ENCODE measurements at places on chromosomes 1 and 21.

GRCh38 chr1:4626560-4627319 lies 27.7 kb upstream of the AJAP1 start:
- no peak for DNase-seq

DNA sequence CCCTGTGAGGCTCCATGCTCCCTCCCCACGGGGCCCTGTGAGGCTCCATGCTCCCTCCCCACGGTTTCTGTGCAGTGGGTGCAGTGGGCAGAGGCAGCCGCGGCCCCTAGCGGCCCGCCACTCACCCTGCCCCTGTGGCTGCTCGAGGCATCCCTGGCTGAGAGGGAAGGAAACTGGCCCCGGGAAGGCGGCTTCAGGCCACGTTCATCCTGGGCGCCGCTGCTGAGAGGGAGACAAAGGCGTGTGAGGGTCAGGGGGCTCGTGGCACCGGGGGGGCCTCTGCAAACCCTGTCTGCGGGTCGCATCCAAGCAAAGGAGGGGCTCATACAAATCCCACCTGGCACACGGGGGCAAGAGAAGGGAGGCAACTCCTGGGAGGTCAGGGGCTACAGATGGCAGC lies 8.5 kb downstream of the CFAP410 start:
- DNase-seq = no peak

- peak; percentile 67 for DNase-seq
These were observed 7.7 kb downstream of the ARHGEF2 start for GRCh38 chr1:155970531-155971167.

DNA sequence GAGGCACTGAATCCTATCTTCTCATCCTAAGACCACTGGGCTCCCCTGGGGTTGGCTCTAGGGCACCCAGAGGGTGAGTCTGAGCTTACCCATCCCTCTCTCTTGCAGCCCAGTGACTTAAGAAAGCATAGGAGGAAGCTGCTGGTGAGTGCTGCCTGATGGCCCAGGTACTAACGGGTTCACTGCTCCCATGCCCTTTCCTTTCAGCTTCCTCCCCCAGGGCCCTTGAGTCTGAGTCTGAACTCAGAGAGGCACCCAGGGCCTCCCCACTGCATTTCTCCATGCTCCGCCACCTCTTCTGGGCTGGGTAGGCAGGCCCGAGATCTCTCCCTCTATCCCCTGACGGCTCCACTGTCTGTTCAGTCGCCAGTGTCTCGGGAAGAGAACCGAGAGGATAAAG lies 29.7 kb downstream of the PPFIA4 start:
- DNase-seq = no peak

DNA sequence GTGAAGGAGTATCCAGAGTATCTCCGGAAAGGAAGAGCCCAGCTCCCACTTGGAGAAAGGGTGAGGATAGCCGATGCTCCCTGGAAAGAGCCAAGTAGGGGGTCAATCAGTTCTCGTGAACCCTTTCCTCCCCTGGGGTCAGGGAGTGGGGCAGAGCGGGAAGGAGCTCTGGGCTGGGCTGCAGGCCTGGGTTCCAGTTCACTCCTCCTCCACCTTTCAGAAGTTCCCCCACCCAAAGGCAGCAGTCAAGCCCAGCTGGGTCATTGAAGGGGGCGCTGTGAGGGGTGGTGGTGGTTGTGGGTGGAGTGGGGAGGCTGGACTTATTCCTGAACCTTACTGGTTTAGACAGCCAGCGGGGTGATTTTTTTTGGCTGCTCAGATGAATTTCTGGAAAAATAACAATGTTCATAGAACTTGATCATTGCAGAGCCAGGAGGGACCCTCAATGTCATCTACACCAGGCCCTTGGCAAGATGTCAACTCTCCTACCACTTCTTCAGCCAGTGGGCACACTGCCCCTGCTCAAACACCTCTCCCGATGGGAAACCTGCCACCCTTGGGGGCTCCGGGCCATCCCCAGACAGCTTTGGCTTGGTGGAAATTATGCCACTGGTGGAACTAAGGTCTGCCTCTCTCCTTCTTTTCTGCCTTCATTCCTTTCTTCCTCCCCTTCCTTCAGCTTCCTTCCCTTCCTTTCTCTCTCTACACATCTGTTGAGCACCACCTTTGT lies 235.8 kb downstream of the TRABD2B start:
- no peak for DNase-seq

- no peak for DNase-seq
These were observed 29.9 kb downstream of the TP53BP2 start for GRCh38 chr1:223815865-223816264.

- no peak for DNase-seq
These were observed 1409.0 kb downstream of the PLA2G4A start for GRCh38 chr1:188237573-188238348.

- peak; percentile 83 for DNase-seq
These were observed 10.4 kb downstream of the DCAF8 start for GRCh38 chr1:160251687-160252526.

DNA sequence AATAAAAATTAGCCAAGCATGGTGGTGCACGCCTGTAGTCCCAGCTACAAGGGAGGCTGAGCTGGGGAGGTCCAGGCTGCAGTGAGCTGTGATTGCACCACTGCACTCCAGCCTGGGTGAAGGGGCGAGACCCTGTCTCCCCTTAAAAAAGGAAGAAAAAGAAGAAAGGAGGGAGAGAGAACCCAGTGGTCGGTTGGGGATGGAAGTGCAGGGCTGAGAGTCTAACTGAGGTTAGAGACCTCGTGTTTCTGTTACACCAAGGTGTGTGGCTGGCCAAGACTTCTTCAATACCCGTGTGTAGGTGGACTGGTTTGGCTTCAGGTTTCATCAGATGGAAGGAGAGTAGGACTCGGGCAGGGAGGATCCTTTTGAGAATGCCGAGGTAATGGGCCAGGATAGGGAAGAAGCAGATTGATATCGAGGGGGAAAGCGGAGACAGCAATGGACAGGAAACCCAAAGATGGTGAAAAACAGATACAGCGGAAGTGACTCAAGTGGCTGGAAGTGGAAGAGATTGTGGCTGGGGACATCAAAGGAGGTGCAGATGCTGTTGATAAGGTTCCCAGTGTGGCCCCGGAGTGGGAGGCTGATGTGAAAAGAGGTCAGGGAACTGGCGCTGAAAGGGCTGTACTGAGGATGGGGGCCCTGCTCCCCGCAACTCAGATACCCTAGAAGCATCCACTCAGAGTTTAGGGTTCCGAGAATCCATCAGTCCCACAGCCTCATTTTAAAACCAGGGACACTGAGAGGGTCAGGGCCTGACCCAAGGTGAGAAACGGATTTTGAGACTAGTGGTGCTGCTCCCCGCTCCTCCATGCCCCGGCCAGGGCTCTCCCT lies 681 bp upstream of the UBXN10 start:
- DNase-seq = no peak

- DNase-seq = no peak
These were observed 82.0 kb upstream of the GCLM start for GRCh38 chr1:93991271-93991670.

DNA sequence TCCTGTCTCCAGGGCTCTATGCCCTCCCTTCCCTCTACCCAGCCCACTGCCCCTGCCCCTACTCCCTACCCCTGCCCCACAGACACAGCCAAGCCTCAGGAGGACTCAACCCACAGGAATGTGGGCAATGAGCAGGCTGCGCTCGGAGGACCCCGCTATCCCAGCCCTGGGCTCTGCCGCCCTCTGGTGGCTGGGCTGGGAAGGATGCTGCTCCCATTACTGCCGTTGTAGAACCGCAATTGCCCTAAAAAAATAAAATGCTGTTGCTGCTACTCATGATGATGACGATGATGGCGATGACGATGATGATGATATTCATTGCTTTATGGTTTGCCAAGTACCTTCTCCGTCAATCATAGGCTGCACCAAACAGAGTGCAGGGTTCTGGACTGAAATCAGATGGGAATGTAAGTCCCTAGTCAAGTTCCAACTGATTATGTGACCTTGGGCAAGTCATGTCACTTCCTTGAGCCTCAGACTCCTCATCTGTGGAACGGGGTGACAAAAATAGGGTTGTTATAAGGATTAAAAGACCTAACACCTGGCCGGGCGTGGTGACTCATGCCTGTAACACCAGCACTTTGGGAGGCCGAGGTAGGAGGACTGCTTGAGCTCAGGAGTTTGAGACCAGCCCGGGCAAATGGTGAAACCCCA lies 24.6 kb downstream of the ARHGEF19 start:
- DNase-seq = peak; percentile 66

GRCh38 chr1:38433084-38433722 lies 386.6 kb upstream of the POU3F1 start:
- DNase-seq = no peak

GRCh38 chr1:56573311-56573710 lies 6.1 kb downstream of the PLPP3 start:
- no peak for DNase-seq

DNA sequence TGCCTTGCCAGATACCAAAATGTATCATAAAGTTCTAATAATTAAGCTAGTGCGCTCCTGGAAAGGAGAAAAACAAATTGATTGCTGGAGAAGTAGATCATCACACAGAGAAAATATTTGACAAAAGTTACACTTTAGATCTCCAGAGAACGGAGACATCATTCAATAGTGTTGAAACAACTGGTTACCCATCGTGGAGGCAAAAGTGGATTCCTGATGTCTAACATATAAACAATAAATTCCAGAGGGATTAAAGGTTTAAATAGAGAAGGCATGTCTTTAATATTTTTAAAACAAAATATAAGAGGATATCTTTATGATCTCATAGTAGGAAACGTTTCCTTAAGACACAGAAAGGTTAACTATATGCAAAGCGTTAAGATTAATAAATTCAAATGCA lies 41.0 kb downstream of the NRIP1 start:
- DNase-seq = no peak

DNA sequence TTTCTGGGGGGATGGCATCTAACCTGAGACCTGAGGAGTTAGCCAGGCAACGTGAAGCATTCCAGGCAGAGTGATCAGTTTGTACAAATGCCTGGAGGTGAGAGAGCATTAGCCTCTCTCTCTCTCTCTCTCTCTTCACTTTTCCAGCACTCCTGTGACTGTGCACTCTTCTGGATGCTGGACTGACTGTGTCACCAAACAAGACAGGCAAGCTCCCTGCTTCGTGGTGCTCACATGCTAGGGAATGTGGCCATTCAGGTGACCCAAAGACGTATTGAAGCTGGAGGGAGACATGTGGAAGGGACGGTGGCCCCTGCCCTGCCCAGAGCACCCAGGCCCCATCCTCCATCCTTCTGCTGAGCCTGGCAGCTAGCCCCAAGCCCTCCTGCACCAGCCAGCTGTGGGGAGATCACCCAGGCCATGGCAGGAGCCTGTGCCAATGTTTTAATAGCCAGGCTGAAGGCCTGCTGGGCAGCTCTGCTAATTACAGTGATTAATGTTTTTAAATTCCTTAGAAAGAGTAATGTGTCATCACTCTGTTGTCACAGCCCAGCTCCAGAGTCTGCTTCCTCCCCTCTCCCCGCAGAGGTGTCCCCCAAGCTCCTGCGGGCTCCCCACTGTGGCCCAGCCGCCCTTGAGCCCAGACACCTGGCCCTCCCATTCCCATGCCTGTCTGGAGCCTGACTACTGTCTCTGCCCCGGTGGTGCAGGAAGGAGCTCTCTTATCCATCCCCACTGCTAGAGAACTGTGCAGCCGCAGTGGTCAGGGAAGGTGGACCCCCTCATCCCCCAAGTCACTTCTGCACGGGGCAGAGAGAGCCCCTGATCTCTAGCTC lies 48.9 kb downstream of the UBIAD1 start:
- DNase-seq = no peak

DNA sequence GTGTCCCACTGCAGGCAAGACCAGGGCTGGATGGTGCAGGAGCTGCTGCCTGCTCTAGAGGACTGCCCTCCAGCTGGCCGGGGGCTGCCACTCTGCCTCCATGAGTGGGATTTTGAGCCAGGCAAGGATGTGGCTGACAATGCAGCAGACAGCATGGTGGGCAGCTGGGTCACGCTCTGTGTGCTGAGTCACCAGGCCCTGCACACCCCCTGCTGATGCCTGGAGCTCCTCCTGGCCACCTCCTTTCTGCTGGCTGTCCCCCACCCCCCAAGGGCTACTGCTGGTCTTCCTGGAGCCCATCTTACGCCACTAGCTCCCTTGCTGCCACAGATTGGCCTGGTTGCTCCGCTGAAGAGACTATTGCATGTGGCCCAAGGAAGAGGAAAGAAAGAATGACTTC lies 3.9 kb upstream of the ZSCAN20 start:
- DNase-seq = no peak

GRCh38 chr1:30088594-30088993 lies 634.8 kb downstream of the MATN1 start:
- DNase-seq = no peak

- DNase-seq = no peak
These were observed 67.6 kb downstream of the POFUT2 start for GRCh38 chr21:45220071-45220481.

DNA sequence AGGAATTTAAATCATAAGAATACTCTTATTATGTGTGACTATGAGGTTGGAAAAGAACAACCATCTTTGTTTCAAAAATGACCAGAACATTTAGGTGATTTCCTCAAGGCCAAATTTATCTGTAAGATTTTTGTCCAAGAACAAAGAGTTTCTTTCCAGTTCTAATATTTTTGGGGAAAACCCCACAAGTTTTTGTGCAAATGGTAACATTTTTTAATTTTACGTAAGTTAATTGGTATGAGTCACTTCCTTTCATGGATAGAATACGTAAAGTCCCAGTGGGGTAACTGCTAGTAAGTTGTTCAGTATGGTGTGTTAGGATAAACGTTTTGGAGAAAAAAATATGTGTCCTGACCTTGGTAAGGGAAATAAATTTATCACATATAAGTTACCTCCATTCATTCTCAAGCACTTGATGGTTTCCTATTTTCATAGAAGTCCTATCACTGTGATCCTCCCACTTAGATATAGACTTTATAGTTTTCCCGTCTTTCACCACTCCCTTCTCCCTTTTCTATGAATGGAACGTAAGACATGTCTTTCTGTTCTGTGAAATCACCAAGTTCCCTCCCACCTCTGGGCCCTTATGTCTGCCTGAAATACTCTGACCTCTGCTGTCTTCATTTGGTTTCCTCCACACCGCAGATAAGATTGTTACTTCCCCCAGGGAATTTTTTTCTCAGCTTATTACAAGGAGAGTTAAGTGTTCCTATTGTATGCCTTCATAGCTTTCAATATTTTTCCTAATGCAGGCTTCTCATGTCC lies 34.9 kb upstream of the TSNAX start:
- no peak for DNase-seq

DNA sequence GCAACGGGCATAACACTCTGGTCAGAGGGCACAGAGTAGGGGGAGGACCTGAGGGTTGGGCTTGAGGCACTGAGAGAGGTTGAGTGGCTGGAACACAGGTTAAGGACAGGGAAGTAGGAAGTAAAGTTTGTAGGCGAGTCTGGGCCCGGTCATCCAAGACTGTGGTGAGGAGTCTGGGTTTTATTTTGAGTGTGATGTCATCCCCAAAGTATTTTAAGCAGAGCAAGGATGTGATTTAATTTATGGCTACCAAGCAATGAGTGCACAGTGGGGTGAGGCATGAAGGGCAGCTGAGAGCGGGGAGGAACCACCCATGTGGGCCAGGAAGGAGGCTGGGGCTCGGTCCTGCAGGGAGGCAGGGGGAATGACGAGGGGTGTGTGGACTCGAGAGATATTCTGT lies 11.2 kb upstream of the VWA5B1 start:
- peak; percentile 13 for DNase-seq

Measured in OCI-LY7 (cell line).